ENCODE measurements at places on chromosomes 6 and 20.

DNA sequence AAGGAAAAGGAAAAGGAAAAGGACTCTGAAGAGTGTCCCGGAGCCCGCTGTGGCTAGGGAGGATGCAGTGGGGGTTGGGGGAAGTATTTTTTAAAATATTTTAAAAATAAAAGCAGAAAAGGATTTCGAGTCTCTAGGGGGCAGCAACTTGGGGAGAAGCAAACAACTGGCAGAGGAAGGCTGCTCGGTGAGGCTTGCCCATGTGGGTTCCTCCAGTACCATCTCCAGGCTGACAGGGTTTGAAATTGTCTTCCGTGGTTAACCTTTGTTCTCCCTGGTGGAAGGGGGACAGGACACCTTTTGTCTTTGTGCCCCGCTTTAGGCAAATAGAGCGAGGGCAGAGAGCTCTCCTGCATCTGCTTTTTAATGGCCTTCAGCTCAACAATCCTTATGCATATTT lies 60.4 kb upstream of the SNX9 start:
- no peak for DNase-seq

DNA sequence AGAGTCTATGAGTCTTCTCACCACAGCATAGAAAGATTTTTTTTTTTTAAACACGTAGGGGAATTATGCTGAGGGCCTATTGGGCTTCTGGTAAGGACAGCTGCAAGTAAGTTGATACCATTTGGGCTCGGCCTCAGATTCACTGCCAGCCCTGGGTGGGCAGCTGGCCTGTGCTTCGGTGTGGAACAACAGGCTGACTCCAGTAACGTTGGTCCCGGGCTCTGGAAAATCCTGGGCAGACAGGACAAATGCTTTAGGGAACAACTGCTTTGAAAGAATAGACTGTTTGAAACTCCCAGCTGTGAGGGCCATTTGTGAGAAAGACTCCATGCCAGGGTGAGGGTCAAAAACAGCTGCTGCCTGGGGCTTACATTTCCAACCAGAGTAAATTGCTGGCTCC lies 366.5 kb downstream of the QKI start:
- no peak for DNase-seq

- no peak for DNase-seq
Measured at GRCh38 chr6:168420084-168420483, 20.9 kb upstream of the SMOC2 start.

GRCh38 chr6:64220801-64221200 lies 585.2 kb downstream of the PHF3 start:
- DNase-seq, result no peak

GRCh38 chr20:33071198-33071597 lies 8.2 kb upstream of the BPIFB4 start:
- no peak for DNase-seq

DNA sequence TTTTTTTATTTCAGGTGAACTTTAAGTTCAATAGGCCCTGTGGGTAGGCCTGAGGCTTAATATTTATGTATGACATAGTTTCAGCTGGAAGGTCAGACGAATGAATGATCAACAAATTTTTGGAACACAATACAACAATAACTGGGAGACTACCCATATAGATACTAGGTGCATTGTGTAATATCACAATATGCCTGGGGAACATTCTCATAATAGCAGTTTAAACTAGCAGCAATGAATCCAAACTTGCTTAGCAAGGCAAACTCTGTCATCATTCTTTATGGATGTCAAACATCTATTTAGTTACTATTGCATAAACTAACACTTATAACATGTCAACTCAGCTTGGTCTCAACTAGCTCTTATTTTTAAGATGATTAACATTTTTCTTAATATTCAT lies 49.3 kb downstream of the ELOVL4 start:
- no peak for DNase-seq

DNA sequence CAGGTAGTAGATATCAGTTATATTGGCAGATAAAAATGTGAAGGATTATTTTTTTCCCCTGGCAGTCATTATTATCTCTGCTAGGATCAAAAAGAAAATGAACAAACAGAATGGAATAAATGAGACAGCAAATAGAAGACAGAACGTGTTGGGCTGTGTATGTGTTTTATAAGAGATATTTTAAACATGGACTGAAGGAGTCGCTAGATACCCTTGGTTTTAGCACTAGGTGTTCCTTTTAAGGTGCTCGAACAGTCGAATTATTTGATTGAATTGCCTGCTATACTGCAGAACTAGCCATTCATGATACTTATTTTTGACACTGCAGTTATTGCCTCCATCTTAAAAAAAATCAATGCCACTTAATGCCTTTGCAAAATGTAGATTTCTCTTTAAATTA lies 3.7 kb downstream of the GRIK2 start:
- no peak for DNase-seq

GRCh38 chr6:41771058-41771983 lies 8.4 kb downstream of the FRS3 start:
- no peak for DNase-seq

DNA sequence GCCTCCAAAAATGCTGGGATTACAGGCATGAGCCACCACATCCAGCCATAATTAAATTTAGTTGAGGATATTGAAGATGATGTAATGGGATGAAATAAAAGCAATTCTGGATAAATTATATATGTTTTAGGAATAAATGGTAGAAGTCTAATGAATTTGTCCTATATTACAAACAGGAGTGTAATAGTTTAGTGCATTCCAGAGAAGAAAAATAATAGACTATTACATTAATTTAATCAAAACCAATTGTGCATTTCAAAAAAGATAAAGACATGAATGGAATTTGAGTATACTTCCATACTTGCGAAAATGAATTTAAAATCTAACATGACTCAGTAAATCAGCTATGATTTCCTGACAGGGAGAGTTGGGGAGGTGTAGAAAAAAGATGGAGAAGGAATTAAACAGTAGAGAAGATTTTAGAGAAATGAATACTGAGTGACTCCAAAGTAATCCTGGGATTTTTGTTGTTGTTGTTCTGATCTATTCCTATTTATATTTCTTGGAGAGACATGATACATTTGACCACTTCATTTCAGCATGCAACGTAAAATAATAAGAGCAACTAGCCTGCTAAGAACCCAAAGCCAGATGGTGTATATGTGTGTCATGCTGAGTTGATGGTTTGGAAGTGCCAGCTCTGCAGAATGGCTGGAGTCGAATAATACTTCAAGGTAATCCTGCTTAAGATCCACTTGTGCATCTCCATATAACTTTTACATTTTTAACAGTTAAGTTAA lies 67.4 kb downstream of the AIG1 start:
- no peak for DNase-seq

- DNase-seq, result no peak
Measured at GRCh38 chr6:106056746-106057390, 29.3 kb upstream of the PRDM1 start.

DNA sequence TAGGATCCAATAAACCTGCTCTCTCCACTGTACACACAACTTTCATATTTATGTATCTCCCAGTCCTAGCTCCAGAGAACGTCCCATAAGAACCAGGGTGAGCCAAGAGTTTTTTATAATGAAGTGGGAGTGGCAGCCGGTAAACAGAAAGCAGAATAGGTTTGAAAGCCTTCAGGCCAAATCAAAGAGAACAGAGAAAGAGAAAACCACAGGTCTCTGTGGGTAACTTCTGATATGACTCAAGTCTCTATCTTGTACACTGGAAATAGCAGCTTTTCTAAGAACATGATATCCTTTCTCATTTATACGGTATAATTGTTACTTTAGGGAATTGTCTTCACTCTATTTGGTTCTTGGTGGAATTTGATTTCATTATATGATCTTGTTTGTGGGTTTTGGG lies 273.6 kb downstream of the PACRG start:
- DNase-seq, result no peak

DNA sequence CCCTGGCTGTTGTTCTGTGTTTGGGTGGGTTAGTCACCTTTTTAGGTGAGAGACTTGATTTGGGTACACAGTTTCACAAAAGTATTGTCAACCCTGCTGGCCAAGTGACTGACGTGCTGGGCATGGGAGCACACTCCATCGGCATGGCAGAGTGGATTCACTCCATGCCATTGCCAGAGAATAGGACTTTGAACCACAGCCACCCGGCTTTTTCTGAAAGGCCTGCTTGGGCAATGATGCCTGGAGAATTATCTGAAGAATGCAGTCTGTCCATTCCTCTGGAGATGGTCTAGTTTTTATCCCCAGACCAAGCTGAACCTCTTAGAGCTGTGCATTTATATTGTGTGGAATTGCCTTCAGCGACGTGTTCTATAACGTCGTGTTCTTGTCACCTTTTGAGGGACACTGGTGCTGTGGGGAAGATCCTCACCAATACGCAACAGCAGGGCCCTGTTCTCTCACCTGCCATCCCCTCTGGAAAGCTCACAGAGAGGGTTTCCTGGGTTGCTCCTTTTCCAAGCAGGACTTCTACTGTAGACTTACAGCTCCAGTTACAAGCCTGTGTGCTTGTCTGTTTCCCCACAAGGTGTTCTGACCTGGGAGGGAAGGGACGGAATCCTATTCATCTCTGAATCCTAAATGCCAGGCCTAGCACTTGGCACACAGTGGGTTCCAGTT lies 183.4 kb upstream of the AKAP12 start:
- DNase-seq, result no peak

DNA sequence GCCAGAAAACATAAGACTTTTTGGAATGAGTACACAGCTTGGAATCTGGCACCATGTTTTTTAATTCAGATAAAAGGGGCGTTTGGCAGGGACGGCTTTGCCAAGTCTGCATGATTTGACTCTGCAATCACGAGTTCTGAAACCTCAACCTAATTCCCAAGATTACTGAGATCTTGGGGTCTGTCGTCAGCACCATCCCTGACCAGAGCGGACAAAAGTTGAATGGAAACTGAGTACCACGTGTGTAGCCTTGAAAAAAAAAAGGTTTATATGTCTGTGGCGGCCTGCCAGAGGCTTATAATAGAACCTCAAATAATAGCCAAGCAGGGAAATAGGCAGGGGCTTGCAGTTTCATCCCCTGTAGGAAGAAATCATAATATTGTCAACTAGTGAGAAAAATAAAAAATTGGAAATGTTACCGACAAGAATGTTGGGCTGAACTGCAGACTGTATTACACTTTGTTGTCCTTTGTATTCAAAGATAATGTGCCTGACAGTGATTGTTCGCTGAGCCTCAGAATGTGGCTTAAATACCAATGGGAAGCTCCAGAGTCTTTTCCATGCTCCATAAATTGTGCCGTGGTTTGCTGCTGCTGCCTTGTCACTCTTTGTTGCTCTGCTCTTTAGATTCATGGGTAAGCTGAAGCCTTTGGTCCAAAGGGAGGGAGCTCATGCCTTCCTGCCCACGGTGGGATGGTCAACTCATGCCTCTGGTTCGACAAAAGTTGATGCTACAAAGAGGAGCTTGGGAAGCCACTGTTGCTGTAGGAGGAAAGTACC lies 118.8 kb upstream of the ARID1B start:
- DNase-seq, result no peak

DNA sequence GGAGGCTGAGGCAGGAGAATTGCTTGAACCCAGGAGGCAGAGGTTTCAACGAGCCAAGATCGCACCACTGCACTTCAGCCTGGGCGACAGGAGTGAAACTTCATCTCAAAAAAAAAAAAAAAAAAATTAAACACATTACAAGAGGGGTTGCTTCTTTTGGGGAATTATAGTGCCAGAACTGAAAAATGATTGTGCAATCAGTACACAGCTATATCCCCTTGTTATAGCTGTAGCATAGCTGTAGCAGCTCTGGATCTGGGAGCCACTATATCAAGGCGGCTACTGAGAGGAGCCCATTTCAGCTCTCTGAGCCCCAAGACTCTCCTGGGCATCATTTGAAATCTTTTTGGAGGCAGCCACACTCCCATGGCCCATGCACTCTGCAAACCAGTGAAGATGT lies 334.3 kb downstream of the TFAP2A start:
- no peak for DNase-seq

DNA sequence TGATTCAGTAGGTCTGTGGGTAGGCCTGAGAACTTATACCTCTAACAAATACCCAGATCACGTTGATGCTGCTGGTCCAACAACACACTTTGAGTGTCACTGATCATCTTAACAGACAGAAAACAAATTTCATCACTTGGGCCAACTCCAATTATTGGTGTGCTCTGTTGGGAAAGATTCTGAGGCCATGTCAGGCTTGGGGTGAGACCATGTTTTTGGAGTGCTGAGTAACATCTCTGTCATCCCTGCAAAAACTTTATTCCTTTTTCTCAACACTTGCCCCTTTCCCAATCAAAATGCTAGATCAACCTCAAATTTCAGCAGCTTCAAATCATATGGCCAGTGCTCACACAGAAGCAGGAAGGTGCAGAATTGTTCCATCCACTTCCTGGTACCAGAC lies 108.8 kb upstream of the TENT5A start:
- no peak for DNase-seq

GRCh38 chr6:6008648-6009421 lies 2.1 kb upstream of the NRN1 start:
- peak; percentile 64 for DNase-seq

GRCh38 chr6:138311268-138311667 lies 66.4 kb upstream of the SMIM28 start:
- no peak for DNase-seq

DNA sequence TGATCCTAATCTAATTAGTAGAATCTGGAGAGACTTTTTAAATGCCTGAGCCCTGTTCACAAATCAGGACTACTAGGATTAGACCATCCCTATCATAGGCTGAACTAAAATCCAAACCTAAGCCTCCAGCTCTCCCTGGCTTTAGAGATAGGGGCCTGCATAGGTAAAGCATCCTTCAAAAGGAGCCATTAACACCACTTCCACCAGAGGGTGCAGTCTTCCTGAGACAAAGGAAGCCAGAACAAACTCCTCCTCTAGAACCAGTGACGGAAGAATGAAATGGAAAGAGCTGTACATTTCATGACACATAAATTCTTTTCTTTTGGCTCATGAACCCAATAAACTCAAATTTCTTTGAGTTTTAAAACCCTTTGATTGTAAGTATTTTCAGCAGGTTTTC lies 291.2 kb upstream of the ADGRB3 start:
- DNase-seq, result no peak

- no peak for DNase-seq
Measured at GRCh38 chr6:122482750-122483080, 11.1 kb upstream of the SERINC1 start.

DNA sequence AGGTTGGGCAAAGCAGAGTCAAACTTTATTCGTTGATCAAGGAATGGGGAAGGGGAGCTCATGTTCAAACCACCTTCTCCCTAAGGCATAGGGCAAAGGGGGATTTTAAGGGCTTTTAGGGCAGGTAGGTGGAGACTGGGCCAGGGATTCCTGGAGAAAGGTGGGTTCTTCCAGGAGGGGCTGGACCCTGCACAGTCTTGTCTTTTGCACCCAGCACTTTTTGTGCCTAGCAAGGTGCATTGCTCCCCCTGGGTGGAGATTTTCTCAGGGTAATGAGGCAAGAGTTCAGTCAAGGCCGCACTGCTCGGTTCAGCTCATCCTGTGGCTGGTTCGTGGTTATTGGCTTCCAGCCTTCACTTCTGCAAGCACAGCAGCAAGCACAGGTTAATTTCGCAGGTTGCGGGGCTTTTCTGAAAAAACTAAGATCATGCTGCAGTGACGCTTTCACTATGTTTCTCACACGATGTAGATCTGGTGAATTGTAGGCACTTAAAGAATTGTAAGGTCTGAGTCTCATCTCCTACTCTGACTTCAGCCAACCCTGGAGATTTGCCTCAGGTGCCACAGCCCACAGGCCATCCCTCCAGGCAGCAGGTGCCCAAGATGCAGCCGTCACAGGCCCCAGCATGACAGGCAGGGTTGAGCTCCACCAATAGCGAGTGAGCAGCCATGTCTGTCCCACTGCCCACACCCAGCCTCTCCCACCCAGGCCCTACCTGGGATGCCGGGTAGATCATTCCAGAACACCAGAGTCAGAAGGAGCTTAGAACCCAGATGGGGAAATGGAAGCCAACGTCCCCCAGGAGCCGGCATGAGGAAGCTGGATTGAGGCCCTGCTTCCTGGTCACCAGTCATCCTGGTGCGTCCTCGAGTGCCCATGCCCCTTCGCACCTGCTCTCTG lies 37.1 kb downstream of the SUN5 start:
- DNase-seq, result no peak

Data from stimulated activated CD4-positive, alpha-beta T cell treated with anti-CD3 and anti-CD28 coated beads, Interleukin-1b, Interleukin-23, amount 100 ng/mL, for 24 hours (primary cell).